Stimulated activated CD4-positive, alpha-beta T cell treated with anti-CD3 and anti-CD28 coated beads, TNF-alpha, amount 100 ng/mL, for 48 hours (primary cell): ENCODE measurements at places on chromosomes 6 and 20.

DNA sequence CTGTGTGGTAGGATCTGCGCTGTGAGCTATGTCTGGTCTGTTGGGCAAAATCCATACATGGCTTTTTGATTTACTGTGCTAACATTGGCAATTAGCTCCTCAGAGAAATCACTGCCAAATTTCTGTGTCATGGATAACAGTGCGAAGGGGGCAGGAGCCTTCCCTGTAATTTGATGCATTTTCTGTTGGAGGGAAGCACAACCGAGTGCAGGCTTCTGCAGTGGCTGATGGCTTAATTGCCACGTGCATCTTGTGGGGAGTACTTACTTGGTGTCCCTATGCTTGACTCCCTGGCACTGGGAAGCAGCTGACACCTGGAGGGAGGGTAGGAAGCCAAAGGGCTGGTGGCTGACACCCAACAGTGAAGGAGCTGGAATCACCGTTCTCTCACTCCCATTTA is 99.3 kb upstream of the PROKR2 start:
- DNase-seq, result no peak

DNA sequence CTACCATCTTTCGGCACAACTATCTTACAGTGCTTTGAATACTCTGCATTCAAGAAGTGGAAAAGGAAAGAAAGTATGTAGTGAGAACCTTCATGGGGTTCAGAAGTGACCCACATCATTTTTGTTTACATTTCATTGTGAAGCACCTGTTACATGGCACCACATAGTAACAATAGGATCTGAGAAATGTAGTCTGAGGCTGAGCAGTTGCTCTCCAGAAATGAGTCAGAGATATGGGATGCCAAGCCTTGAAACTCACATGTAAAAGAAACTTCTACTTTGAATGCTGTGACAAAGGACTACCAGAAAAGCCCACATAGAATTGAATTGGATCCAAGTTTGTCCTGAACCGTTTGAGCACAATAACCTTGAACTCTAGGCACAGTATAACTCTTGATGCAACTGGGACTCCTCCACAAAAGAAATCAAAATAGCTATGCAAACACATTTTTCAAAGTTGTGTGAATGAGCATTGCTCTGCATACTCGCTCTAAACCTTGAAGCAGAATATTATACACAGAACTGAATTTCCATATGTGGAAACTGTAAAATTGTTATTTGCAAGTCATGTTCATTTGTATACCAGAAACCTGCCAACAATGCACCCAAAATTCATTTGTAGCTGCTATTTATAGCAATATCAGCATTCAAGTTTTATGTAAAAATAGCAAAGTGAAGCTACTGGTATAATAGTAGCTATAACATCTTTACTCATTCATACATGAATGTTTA is 400.9 kb upstream of the POU3F2 start:
- DNase-seq, result no peak

DNA sequence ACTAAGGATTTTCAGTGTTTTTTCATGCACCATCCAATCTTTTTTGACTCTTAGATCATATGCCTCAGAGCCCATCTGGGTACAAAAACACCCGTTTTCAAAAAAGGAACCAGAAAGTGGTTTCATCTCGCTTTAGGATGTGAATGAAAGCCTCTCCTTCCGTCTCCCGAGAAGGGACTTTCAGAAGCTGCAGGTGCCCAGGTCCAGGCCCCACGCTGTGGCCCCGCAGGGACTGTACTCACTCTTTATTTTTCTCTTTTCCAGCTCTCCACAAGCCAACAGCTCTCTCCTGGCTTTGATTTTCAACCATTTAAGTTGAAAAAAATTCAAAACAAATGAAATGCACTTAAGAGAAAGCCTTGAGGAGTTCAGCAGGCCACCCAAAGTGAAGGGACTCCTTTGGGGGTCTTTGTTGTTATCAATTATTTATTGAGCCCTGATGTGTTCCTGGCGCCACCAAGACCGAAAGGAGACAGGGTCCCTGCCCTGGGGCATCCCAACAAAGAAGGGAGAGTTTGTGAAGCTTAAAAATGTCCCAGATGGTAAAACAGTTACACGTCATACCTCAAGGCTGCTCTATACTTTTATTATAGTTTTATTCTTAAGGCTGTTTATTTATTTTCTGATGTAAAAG is 467.3 kb downstream of the PREX1 start:
- no peak for DNase-seq

GRCh38 chr20:8414586-8415274 is 282.7 kb downstream of the PLCB1 start:
- no peak for DNase-seq

DNA sequence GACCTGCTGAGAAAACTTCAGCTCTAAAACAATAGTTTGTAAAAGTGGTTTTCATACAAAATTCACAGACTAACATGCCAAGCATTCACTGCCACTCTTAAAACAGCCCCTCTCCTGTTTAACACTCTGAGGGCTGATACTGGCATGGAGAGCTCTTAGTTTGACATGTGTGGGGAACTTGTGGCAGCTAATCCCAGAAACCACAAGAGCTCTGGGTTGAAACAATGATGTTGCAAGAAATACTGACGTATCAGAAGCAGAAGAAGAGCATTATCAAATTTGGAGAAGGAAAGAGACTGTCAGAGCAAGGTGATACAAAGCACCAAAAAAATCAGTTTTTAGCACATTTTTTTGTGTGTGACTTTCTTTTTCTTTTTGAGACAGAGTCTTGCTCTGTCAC is 5.1 kb downstream of the BEND3 start:
- no peak for DNase-seq

- no peak for DNase-seq
Observed at GRCh38 chr6:116387374-116387773, 16.6 kb downstream of the DSE start.

DNA sequence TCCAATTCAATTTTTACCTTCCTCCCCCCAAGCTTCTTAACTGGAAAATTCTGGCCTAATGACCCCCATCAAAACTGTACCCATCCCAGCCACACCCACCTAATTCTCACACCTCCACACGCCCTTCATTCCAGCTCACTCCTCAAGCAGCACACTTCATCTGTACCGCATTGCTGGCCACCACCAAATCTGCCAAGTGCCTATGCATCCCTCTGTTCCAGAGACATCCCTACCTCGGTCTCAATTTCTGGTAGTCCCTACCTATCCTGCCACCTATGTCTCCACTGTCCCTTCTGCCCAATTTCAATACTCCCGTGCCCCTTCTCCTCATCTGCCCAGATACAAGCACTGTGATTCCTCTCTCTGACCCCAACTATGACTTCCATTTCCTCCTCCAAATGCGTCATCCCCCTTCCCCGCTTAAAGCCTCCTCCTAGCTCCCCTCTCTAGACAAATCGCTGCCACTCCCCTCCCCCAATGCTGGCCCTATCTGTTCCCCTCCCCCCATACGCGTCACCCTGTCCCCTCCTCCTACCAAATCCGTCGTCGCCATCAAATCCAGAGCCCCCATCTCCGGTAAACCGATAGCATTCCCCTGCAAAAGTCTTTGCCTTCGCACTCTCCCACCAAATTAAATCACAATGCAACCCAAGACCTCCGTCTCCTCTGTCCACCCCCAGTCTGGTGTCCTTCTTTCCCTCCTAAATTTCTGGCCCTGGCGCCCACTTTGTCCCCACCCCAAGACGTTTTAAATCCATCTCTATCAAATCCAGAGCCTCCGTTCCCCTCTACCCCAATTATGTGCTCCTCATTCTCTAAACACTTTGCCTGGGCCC is 1.2 kb downstream of the MTCH1 start:
- DNase-seq, result peak; percentile 74

GRCh38 chr6:109672175-109672574 is 18.8 kb downstream of the AK9 start:
- no peak for DNase-seq

DNA sequence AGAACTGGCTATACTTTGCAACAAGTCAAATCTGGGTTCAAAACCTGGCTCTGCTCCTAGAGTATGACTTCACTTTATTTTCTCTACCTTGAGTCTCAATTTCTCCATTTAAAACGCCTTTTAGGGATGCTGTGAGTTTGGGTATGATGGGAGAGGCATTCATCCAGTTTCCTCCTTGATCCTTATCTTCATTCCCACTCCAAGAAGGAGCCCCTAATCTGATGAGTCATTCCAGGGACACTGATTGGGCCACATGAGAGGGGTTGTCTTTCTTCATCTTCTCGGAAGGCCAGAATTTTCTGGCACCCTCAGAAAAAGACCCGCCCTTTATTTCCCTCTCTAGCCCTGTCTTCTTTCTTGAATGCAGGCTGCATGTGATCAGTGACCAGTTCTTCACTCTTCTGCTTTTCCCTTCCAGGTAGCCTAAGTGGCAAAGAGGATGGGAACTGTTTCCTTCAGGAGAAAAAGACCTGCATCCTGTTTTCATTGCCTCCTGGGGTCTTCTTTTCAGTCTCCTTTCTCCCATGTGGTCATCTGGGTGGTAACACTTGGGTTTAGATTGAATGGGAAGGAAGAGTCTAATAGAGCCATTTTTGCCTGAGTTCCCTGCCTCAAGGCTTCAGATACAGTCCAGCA is 32.1 kb upstream of the PNRC1 start:
- no peak for DNase-seq

- no peak for DNase-seq
Observed at GRCh38 chr20:33351696-33352095, 49.6 kb downstream of the CDK5RAP1 start.

DNA sequence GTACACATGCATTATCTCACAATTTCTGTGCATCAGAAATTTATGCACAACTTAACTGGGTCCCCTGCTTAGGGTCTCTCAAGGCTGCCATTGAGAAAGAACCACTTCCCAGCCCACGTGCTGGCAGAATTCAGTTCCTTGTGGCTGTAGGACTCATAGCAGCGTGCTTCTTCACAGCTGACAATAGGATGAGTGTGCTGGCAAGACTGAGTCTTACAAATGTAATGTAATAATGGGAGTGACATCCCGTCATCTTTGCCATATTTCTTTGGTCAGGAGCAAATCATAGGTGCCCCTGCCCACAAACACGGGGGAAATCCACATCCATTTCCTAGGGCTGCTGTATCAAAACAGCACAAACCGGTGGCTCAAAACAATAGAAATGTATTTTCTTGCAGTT is 77.4 kb downstream of the FIG4 start:
- no peak for DNase-seq

GRCh38 chr6:4420160-4420865 is 284.9 kb upstream of the ECI2 start:
- DNase-seq, result no peak

GRCh38 chr6:17485181-17485580 is 91.8 kb downstream of the CAP2 start:
- no peak for DNase-seq

GRCh38 chr6:36028877-36029324 is 1.3 kb downstream of the MAPK14 start:
- peak; percentile 64 for DNase-seq

- DNase-seq, result no peak
Observed at GRCh38 chr6:149929422-149929821, 6.5 kb upstream of the RAET1G start.

DNA sequence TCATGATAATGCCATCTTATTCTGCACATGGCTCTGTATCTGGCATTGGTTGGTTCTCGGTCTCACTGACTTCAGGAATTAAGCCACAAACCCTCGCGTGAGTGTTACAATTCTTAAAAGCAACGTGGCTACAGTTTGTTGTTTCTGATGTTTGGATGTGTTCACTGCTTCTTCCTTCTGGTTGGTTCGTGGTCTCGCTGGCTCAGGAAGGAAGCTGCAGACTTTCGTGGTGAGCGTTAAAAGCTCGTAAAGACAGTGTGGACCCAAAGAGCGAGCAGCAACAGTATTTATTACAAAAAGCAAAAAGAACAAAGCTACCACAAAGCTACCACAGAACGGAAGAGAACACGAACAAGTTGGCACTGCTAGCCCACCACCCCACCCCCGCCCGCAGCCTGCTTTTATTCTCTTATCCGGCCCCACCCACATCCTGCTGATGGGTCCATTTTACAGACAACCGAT is 51.1 kb downstream of the MYLIP start:
- no peak for DNase-seq

DNA sequence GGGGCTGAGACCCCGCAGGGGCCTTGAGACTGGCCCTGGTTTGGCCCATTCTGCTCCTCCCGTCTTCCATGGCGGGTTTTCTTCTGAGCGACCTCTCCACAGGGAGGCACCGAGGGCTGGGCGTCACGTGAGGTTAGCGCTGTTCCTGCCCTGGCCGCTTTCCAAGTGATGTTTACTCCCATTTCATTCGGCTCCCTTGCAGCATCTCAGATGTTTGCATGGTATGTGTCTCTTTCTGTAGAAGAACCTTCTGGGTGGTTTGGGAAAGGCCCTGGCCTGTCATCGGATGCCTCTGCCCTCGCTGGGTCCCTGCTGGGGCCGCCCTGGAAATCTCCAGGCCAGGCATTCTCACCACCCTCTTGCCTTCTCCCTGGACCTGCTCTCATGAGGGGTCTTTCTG is 17.3 kb downstream of the RAMACL start:
- no peak for DNase-seq

DNA sequence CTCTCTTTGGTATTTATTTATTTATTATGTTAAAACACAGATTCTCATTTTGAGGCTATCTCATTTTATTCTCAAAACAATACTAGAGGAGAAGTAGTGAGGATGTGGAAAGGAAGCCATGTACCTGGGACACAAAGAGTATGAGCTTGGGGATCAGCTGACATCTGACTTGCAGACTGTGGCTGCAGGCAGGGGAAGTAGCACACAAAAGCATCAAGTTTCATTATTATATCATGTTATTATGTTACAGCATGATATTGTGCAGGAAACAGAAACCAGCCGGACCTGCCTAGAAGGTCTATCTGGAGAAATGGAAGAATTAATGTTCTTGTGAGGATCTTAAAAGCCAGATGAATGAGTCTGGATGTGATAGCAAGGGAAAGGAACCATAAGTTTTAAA is 248.2 kb downstream of the KHDC1L start:
- DNase-seq, result no peak

- no peak for DNase-seq
Observed at GRCh38 chr20:59678288-59678687, 73.9 kb downstream of the PHACTR3 start.

- no peak for DNase-seq
Observed at GRCh38 chr6:2116496-2116895, 128.9 kb downstream of the GMDS start.

DNA sequence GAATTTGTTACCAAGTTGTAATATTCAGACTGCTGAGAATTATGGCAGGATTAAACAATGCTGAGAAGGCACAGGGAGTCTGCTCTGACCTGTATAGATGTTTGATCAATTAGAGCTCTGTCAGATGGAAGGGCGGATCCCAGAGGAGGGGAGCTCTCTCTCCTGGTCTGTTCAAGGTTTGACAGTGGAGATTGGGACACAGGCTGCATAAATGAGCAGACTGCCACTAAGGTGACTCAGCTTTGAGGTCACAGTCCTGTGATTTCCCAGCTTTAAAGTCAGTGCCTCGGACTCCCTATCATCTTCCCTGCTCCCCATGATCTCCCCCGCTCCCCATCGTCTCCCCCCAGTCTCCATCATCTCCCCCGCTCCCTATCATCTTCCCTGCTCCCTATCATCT is 59.2 kb upstream of the SLC22A23 start:
- no peak for DNase-seq

GRCh38 chr6:138389551-138389950 is 11.8 kb downstream of the SMIM28 start:
- no peak for DNase-seq

GRCh38 chr20:24871480-24872213 is 77.4 kb upstream of the CST7 start:
- no peak for DNase-seq
